GM19239 (cell line): ENCODE measurements at places on chromosomes 6 and 20.

- no peak for DNase-seq
Measured at GRCh38 chr6:86966271-86966670, 28.9 kb downstream of the HTR1E start.

- DNase-seq = no peak
Measured at GRCh38 chr6:40674170-40674569, 87.0 kb upstream of the LRFN2 start.

- DNase-seq = no peak
Measured at GRCh38 chr6:219641-220198, 72.6 kb upstream of the DUSP22 start.

DNA sequence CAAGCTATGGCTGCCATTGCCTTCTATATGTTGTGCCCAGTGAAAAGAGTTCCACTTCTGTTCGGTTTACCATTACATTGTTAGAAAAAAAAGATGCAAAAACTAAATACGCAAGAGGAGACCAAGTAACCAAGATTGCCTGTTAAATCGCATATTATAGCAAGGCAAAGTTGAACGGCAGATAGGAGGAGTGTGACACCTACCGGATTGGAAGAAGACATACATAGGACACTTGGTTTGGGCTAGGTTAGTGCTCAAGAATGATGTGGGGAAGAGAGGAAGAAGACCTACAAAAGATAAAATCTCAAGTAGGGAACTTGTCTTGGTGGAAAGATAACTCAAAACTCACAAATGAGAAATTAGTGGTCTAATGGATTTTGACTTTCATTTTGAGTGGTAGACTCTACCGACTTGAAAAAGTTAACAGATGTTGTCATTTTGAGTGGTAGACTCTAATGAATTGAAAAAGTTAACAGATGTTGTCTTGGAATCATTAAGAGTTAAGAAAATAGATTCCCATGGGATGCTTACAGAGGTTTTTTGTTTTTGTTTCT lies 95.5 kb downstream of the F13A1 start:
- DNase-seq = no peak
